Activated CD4-positive, alpha-beta T cell treated with anti-CD3 and anti-CD28 coated beads, Interleukin-2, amount 50 U/mL, for 1 hour (primary cell): ENCODE measurements at places on chromosomes 3 and 15.

DNA sequence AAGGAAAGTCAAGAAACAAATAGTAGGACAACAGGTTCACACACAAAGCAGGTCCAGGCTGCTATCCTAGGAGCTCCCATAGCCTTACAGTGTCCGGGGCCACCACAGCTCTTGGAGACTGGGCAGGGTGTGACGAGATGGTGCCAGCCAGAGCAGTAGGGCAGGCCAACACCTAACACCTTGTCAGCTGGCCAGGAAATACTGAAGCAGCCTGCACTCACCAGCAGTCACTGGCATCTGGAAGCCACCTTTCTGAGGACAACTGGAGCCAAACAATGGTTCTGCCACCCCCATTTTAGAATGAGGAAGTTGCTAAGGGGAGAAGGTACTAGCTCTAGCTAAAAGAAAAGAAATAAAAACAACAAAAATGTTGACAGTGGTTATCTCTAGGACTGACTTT, 47.2 kb downstream of the CCDC12 start:
- DNase-seq, result no peak

DNA sequence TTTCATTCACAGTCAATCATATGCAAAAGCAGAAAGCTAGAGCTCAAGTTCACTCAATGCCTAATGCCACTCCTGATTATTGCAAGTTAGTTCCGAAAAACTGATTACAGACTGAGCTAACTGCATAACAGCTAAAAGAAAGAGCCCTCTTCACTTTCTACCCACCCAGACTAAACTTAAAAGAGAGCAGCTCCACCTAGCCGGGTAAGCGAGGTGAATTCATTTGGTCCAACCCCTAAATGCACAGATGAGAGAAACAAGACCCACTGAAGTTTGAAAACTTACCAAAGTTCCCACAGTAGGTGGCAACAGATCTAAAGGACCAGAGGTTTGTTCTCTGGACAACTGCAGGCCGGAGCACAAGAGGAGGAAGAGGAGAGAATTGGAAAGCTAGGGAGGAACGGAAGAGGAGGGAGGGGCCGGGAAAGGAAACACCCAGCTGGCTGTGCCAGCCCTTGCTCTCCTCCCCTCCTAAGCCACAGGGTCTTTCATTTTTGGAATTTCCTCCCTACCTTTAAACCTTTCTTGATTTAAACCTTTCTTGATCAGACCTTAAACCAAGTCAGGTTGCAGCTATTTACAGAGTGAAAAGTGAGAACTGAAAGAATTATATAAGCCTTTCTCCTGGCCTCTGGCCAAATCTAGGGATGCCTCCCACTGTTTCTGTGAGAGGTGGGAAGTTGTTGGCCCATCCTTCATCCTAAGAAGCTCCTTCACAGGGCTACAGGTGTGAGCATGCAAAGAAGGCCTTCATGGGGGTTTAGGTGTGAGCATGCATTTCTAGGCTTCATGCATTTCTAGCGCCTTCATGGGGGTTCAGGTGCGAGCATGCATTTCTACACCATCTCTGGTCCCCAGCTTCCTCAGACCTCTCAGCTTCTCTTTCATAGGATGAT, 114.7 kb upstream of the LMOD3 start:
- no peak for DNase-seq

GRCh38 chr15:82931221-82931620, 21.3 kb downstream of the HOMER2 start:
- DNase-seq, result no peak

GRCh38 chr15:78073046-78073787, 4.3 kb downstream of the TBC1D2B start:
- no peak for DNase-seq

DNA sequence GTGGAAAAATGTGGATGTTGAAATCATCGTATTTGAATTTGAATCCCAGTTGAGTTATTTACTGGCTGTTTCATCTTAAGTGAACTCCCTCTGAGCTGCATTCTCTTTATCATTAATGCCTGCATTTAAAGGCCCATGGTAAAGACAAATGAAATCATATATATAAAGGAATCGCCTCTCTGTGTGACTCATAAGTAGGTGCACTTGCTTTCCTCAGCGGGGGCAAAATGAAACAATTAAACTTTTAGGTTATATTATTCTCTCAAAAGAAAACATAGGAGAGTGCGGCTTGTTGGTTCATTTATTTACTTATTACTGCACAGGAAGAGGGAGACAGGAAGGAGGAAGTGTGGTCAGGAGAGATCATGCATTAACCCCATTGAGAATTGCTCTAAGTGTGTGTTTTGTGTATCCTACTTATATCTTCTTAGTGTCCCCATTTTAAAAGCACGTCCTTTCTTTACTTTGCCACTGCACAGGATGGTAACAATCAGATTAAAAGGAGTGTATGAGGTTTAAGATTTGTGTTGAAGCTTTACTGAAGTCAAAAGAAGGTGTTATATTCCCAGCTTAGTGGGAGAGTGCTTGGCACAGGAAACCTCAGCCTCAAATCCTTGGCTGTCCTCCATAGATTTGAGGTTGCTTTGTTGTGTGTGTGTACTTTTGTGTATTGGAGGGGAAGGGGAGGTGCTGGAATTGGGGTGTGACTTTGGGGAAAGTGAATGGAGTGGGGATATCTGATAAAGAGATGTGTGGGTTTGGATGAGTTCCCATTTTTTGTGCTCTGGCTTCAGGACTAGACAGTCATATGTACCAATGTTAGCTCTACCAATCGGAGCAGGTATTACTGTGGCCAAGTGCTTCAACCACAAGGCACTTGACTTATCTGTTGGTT, 595.8 kb upstream of the NR2F2 start:
- no peak for DNase-seq

DNA sequence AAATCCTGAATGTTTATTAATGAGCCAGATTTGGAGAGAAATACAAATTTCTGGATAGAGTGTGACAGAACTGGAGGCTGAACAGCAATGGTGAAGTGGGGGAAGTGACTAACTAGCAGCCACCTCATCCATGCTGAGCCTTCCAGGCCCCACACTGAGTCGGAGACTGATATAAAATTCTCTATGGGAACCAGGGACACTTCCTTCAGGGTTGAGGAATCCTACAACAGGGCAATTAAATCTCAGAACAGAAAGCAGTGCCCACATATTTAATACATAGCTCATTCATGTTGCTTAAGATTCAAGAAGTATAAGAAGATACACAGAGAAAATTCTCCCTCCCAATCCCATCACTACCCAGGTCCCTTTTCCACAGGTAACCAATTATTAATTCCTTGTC, 49.3 kb downstream of the HACD2 start:
- DNase-seq, result no peak

DNA sequence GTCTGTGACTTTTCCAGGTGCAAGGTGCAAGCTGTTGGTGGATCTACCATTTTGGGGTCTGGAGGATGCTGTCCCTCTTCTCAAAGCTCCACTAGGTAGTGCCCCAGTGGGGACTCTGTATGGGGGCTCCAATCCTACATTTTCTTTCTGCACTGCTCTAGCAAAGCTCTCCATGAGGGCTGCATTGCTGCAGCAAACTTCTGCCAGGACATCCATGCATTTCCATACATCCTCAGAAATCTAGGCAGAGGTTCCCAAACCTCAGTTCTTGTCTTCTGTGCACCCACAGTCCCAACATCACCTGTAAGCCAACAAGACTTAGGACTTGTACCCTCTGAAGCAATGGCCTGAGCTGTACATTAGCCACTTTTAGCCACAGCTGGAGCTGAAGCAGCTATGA, 694.5 kb upstream of the BCHE start:
- no peak for DNase-seq

GRCh38 chr3:13537909-13538296, 11.0 kb upstream of the FBLN2 start:
- DNase-seq, result no peak

DNA sequence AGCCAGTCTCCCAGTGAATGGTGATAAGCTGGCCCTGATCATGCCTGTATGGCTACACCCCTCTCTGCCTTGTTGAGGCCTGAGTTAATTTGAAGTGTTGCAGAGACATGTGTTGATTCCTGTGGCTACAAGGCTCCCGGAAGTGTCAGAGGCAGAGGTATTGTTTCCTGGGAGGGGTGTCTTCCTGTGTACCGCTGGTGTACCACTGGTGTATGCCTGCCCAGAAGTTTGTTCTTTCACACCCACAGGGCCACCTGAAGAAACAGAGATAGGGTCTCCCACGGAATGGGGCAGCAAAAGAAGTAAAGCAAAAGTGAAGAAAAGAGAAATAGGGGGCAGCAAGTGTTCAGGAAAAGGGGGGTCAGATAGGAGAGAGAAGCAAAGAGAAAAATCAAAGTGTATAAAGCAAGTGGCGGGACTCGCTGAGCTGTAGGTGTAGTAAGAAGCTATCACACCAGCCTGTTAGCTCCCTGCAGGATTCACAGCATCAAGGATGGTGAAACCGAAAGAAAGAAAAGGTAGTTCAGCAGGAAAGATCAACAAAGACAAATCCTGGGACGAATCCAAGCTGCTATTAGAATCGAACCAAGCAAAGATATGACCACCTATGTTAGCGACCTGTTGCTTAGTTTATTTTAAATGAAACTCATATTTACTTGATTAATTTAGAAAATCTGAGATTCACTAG, 36.6 kb upstream of the CD47 start:
- peak; percentile 50 for DNase-seq

DNA sequence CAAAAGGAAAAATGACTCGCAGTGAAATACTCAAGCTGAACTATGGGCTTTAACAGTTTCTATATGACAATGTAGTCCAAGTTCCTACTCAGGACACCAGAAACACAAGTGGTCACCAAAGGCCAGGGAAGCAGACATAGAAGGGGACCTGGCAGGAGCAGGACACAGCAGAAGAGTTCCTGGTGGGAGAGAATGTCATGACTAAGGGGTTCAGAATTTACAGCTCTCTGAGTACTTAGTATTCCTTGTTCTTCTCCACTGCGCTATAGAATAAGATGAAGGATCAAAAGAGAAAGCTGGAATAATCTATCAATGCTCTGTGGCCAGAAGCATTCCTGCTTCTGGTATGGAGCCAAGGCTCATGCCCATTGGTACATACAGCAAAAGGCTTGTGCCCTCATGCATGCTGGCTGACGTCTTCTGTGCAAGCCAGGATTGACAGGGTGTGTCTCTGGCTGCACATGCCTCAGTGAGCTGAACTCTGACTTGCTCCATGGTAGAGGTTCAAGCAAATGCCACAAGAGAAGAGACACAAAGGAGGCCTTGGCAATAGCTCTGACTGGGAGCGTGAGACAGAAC, 128.7 kb upstream of the SLC2A2 start:
- DNase-seq, result no peak

DNA sequence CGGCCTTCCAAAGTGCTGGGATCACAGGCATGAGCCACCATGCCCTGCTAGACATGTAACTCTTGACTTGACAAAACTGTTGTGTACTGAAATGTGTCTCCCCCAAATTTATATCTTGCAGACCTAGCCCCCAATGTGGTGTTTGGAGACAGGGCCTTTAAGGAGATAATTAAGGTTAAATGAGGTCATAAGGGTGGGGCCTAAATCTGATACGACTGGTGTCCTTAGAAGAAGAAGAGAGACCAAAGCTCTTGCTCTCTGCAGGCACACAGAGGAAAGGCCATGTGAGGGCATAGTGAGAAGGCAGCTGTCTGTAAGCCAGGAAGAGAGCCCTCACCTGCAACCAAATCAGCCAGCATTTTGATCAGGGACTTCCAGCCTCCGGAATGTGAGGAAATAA, 361.3 kb downstream of the SV2B start:
- DNase-seq, result no peak

GRCh38 chr3:17399586-17399985, 342.8 kb downstream of the TBC1D5 start:
- no peak for DNase-seq

DNA sequence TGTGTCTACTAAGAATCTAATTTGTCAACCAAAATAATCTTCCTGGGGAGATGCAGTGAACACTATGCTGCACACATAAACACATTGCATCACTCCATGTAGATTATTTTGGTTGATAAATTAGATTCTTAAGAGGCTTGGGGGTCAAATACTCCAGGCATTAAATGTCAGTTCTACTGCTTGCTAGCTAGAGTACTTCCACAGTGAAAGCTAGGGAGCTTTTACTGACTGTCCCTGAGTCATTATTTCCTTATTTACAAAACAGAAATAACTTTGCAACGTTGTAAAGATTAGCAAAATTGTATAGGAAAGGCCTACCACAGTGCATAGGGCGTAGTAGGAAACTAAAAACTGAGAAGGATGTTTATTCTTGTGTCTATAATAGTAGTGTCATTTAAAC, 12.9 kb upstream of the TMC3 start:
- no peak for DNase-seq

DNA sequence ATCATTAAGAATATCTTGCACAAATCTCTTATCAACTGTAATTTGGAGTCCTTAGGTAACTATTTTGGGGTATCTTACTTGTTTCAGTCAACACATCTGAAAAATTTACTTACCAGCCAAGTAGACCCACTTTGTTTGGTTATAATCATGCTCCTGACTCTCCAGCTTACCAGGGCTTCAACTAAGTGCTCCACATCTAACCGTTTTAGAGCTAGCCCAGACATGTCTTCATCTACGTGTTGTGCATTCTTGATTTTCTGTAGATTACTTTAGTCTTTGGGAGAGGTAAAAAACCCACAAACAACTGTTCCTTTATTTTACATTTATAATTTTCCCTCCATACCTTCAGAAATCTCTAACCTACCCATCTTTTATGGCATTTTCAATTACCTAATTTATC, 17.2 kb downstream of the EAF2 start:
- no peak for DNase-seq

DNA sequence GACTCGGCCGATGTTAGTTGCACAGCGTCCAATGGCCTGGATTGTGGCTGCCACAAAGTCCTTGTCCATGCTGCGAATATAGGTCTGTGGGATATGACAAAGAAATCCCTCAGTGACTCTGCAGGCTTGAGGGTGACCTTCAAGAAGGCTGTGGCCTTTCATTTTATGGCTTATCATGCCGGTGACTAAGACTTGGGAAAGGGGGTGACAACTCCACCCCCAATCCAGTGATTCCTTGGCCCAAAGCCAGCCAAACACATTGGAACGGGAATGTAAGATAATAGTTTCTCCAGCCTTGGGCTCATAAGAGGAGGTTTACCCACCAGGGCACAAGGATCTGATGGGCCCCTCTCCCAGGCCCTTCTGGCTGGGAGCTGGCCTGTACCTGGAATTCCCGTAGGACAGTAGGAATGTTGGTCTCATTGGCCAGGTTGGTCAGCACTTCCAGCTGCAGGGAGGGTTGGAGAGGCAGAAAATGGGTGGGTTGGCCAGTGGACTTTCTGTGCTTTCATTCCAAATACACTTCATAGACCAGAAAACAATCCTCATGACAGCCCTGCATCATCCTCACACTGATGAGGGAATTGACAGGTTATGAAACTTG, 30.7 kb upstream of the CPEB1 start:
- no peak for DNase-seq

DNA sequence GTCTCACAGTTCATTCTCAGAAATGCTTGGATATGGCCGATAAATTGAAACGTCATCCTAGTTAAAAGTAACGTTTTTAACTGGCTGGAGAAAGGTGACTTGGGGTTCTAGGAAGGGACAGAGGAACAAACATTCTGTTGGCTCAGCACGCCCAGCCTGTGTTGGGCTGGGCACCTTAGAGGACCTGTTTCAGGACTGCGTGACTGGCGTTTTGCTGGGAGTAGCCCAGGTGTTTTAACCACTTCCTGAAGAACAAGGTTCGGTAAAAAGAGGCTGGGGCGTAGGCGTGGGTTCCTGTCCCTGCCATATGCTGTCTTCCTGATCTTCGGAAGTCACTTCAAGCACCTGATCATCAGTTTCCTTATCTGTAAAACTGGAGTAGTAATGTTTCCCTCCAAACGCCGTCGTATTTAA, 1.1 kb upstream of the TLNRD1 start:
- peak; percentile 33 for DNase-seq

- no peak for DNase-seq
Observed at GRCh38 chr3:115670911-115671310, 47.6 kb downstream of the GAP43 start.
